ENCODE measurements at places on chromosomes 11 and 22.

- DNase-seq = no peak
Measured at GRCh38 chr11:96111308-96111707, 187.4 kb upstream of the MTMR2 start.

- DNase-seq = no peak
Measured at GRCh38 chr22:38674888-38675287, 6.9 kb upstream of the TOMM22 start.

DNA sequence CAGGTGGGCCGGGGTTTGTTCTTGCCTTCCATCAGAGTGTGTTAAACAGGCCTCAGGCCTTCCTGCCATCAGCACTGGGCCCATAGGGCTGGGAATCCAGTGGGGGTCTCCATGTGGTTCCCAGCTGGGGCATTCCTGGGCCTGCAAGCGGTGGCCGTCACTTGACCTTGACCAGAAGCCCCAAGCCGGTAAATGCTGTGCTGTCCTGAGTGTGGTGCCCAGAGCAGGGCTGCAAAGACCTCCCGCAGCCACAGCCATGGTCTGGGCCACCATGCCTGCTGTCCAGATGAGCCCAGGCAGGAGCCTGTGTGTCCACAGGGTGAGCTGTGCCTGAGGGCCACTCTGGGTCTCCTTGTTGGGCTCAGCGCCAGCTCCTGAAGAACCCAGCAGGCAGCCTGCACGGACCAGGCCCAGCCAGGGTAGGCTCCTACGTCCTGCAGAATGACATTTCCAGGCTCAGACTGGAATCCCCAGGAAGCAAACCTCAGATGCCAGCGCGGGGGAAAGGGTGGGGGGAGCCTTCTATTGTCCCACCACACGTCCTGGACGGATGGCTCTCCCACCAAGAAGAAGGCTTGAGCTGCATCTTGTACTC is 117.3 kb downstream of the KCNQ1OT1 start:
- DNase-seq = no peak

GRCh38 chr11:7874056-7874455 is 57.0 kb downstream of the OR10A6 start:
- no peak for DNase-seq

DNA sequence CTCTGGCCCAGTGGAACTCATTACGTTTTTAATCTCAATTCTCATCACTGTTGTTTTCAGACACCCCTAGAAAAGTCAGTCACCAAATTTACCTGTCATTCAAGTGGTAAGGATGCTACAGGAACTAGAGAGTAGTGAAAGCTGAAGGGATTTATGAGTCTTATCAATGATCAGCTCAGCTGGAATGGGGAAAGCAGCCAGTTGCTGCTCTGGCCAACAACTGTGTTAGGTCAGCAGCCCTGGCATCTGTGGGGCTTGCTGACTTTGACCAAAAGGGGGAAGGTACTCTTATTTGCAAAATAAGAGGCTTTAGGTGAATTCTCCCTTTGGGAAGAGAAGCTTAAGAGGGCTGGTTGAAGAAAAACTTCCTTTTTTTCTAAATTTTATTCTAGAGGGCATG is 76.2 kb upstream of the HORMAD2 start:
- DNase-seq = no peak

DNA sequence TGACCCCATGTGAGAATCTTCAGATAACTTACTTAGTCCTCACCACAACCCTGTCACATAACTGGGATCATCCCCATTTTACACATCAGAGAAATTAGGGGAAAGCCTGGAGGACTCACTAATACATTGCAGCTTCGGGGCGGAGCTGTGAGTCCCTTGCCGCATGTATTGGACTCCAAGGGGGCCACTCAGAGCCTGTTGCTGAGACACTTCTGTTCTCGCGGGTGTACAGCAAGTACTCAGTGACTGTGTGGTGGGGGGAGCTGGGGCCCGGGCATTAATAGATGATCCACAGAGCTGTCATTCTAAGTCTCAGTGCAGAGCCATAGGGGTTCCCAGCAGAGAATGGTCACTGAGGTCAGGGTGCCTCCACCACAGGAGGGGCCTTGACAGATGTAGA is 13.5 kb downstream of the OAF start:
- no peak for DNase-seq

- no peak for DNase-seq
Measured at GRCh38 chr11:76601272-76601671, 69.3 kb downstream of the LRRC32 start.

- DNase-seq = no peak
Measured at GRCh38 chr11:67440229-67441097, 2.8 kb downstream of the CORO1B start.

- DNase-seq = no peak
Measured at GRCh38 chr11:3229673-3230630, 2.3 kb downstream of the MRGPRE start.

GRCh38 chr11:8327761-8328192 is 64.1 kb upstream of the LMO1 start:
- no peak for DNase-seq
